CD4-positive, alpha-beta T cell treated with Interleukin-2 at 100 ng/mL for 4 hours (primary cell): ENCODE measurements at places on chromosomes 6 and 20.
A peak's percentile ranks its signal among the peaks of the same experiment; 100 is the strongest.

DNA sequence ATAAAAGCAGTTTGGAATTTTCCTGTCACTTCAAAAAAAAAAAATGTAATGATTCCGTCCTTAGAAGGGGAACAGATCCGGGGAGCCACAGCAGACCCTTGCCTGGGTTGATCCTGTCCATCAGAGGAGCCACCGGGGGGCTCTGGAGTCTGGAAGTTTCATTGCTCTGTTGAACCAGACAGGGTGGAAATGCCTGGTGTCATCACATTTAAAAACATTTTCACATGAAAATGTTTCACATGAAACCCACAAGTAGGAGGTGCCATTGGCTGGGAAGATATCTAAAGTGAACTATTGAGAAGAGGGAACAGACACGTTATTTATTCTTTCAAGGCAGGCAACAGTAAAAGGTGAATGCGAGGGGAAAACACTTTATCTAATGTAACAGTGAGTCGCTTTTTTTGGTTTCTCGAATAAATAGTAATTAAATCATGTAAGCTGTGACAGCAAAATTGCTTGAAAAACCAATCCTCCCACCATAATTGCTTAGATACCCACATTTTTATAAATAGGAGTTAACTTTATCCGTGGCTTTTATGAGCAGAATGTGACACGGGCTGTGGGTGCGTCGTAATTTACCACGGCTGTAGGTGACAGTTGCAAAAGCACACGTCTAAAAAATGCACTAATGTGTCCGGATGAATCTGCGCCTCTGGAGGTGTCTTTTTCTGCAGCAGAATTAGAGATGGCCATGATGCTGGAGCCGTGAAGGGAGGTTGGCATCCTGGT is 323.4 kb downstream of the TAF4 start:
- no peak for DNase-seq

DNA sequence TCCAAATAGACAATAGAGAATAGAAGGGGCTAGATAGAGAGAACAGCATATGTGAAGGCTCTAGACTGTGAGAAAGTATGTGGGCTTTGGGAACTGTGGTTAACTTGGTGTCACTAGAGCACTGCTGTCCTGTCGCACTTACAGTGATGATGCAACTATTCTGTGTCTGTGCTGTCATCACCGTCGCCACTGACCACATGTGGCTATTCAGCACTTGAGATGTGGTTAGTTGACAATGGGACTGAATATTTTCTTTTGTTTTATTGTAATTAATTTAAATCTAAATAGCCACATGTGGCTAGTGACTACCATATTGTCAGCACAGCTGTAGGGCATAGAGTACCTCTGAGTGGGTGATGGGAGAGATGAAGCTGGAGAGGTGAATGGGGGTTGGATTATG is 39.0 kb upstream of the IFNGR1 start:
- peak; percentile 25 for DNase-seq

- no peak for DNase-seq
These were observed 42.4 kb upstream of the EMILIN3 start for GRCh38 chr20:41408986-41409385.

DNA sequence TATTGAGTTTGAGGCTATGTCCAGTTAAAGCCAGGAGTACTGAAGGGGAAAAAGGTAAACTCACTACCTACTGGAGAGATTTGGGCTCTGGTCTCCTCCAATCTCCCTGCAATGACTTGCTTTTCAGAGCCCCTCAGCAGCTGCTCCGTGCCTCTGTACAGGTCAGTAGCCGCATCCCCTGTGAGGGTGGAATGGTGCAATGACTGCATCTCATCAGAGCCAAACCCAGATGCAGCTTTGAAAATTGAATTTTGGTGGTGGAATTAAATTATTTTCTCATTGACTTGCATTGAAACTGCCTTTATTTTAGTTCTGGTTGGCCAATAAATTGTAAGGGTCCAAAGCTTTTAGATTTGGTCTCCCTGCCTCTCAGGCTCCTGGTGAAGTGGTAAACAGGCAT is 166.7 kb downstream of the DLL1 start:
- DNase-seq = no peak

DNA sequence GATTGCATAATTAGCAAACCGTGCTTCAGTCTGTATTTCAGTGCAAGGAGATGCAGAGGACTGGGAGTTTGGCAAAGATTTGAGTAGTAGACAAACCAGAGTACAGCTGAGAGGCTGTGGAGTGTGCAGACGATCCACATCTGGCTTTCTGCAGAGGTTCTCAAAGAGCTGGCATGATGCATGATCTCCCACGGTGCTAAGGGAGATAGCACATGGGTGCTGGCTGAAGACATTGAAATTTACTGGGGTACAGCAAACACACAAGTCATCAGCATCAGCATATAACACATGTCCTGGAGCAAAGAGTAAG is 79.0 kb upstream of the FAM184A start:
- no peak for DNase-seq

DNA sequence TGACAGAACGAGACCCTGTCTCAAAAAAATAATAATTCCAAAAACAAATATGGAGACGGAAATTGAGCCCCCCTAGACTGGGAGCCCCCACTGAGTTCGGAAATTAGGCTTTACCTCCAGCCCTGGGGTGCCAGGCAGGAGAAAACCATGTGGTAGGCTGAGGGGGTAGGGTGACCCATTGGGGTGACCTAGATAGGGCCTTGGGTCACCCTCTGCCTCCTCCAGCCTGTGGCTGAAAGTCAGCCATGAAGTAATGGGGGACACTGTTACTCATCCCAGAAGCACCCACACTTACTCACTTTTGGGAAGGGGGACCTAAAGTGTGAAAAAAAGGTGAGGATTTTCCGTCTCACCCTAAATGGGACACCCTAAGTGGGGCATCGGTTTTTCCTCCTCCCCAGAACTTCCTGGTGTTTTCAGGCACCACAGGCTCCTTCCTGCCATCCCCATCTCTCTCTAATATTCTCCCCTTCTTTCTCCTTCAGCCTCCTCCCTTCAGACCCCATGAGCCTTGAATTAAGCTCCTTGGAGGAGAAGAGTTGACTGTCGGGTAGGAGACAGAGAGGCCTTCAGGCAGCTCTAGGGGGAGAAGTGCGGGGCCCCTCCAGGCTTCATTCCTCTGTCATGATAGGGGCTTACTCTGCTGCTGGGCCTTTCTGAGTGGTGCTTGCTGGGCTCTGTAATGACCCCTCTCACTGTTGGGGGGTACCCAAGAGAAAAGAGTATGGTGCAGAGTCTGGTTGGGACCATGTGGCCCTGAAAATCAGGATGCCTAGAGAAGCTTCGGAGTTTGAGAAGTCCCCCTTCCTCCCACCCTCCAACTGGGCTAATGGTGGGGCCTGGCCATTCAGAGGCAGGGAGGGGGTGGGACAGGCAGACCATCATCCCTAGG is 2.4 kb downstream of the LTB start:
- no peak for DNase-seq

GRCh38 chr20:54212226-54212625 is 4.3 kb downstream of the PFDN4 start:
- DNase-seq = no peak

GRCh38 chr6:94376876-94377275 is 957.5 kb upstream of the EPHA7 start:
- no peak for DNase-seq

DNA sequence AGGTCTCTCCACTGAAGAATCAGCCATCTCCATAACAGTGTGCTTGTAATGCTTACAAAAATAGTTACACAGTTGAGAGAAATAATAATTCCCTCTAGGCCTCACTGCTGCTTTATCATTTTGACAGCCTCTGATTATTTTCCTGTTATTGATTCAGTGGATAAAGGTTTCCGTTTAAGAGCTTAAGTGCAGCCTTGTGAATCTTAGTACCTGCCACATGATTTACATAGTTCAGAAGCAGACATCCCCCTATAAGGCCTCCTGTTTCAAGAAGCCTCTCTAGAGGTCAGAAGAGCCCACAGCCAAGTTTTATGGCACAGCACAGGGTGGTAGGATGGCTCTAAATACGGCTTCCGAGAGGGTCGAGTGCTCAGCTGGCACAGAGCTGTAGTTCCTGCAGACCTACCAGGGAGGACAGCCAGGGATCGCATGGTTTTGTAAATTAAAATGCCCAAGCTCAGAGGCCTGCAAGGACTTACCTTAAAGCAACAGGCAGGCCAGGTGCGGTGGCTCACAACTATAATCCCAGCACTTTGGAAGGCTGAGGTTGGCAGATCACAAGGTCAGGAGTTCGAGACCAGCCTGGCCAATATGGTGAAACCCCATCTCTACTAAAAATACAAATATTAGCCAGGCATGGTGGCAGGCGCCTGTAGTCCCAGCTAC is 17.6 kb upstream of the PYGB start:
- DNase-seq = no peak
